ENCODE measurements at places on chromosomes 1 and 21. TPM values are rescaled to one million over a fixed set of nuclear protein-coding genes. Genes with fewer than 3 reads are reported as not detected.

DNA sequence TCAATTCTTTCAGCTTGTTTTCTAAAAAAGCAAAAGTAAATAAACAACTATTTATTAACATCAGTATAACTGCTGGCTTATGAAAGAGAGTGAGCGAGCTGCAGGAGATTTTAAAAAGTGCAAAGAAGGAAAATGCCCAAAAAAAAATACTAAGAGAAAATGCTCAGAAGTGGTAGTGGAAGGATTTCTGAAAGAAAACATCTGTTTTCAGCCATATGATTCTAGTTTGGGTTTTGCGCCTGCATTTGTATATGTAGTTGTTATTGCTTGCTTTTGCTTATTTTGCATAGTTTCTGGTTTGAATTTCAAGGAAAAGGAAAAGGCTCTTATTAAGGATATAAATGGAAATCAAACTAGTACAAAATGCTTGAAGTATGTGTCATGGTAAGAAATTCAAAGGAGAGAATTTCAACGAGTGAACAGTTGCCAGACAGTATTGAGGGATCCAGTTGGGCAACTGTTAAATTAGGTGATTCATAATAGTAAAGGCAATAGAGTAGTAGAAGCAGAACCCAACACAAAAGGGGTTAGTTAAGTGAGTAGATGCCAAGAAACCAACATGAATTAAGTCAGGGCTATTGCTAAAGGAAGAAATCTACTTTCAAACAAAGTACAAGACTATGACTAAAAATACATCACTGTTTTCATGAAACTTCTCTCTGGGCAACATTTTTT, 1.2 kb downstream of the GBP5 start:
- no peak for DNase-seq

DNA sequence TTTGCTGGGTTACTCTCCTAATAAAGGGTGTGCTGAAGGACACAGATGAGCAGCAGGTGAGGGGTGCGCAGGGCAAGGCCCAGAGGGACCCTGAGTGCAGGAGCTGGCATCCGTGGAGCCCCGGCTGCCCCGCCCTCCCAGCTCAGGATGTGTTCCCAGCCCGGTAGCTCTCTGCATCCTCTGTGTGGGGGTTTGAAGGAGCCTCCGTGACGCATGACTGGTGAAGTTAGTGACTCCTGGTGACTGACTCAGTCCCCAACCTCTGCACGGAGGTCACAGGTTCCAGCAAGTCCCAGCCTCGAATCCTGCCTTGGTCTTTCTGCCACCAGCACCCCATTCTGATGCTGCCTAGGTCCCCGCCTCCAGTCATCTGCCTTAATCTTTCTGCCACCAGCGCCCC, 21.6 kb upstream of the TSPEAR start:
- no peak for DNase-seq

The AMY1C gene
- total RNA-seq: not detected

The FCRL6 gene
- total RNA-seq: not detected

The KCNN3 gene
- 3.6 TPM for total RNA-seq

DNA sequence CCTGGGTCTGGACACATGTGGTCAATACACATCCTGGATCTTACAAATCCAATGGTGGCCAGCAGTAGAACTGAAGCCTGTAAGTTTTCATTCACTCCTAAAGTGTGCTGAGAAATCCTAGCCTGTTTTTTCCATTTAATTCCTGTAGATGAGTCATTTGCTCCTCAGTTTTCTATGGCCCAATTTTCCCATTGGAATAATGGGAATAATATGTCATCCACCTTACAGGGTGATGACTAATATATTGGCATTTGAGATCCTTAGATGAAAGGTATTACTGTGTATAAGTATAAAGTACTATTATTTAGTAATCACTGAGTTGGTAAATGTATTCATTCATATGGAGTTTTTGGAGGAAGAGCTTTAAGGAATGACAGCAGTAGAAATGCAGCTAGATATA, 89.7 kb upstream of the ADAR start:
- no peak for DNase-seq

DNA sequence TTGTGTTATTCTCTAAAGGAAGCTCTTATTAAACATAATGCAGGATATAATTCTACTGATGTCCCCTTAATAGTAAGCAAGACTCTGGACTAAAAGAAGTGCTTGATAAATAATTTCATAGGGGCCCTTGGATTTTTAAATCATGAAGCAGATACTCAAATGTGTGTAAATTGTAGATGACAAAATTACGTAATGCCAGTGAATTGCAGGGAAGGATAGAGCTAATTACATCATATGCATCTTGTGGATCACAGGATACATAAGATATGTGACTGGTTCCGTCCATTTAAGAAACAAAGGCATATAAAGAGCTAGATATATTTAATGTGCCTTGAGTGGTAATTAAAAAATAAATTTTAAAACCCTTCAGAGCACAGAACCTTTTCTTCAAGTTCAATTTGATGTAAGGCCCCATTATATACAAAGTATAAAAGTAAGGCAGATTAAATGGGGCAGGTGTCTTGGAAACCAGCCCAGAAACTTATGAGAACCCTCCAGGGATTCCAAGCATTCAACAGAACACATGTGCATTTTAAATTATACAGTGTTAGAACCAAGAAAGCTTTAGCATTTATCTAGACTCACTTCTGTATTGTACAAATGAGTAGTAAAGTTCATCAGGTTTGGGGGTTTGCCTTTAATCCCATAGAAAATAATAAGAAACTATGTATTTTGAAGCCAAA, 190.4 kb downstream of the NCAM2 start:
- DNase-seq: no peak

DNA sequence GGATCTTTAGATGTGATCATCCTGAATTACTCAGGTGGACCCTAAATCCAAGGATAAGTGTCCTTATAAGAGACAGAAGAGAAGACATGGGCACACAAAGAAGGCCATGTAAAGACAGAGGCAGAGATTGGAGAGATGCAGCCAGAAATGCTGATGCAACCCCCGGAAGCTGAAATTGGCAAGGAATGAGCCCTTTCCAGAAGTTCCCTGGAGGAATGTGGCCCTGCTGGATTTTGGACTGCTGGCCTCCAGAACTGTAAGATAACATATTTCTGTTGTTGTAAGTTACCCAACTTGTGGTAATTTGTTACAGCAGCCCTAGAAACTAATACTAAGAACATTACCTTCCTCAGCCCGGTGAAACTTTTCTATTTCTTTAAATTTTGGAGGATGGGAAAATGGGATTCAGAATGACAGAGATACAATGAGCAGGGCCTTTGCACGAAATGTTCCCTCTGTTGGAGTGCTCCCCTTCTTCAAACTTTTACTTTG, 11.2 kb upstream of the PLPP3 start:
- no peak for DNase-seq

The APOBEC4 gene
- not detected for total RNA-seq

DNA sequence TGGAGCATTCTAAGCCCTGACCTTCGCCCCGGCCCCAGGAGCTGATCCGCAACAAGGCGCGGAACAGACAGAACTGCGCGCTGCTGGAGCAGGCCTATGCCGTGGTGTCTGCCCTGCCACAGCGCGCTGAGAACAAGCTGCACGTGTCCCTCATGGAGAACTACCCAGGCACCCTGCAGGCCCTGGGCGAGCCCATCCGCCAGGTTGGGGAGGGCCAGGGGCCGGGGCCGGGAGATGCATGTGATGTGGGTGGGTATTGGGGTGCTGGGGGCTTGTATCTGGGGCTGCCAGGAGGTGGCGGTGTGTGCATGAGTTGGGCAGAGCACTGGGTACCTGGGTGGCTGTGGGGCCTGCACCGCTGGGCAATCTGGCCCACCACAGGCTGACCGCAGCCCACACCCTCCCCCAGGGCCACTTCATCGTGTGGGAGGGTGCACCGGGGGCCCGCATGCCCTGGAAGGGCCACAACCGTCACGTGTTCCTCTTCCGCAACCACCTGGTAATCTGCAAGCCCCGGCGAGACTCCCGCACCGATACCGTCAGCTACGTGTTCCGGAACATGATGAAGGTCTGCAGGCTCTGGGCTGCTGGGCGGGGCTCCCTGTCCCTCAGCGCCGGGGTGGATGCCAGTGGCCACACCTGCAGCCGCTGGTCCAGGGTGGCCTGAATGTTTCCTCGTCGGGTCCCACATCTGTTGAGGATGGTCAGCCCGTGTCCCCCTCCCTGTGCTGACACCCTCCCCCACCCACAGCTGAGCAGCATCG, 65.8 kb downstream of the TRIM11 start:
- DNase-seq: no peak

DNA sequence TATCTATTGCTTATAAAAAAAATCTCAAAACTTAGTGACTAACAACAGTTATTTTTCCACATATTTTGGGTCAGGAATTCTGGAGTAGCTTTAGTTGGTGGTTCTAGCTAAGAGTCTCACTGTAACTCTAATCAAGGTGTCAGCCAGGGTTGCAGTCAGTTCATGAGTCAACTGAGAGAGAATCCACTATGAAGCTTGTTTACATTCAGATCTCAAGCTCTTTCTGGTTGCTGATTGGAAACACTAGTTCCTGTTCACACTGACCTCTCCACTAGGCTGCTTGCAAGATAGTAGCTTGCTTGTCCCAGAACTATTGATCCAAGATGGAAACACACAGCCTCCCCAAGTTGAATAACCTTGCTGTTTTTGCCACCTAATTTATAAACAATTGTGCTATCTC, 1192.1 kb upstream of the B3GALT2 start:
- no peak for DNase-seq

- no peak for DNase-seq
Observed at GRCh38 chr1:37824001-37824400, 16.0 kb upstream of the YRDC start.

The FAM131C gene
- 1.7 TPM for total RNA-seq

DNA sequence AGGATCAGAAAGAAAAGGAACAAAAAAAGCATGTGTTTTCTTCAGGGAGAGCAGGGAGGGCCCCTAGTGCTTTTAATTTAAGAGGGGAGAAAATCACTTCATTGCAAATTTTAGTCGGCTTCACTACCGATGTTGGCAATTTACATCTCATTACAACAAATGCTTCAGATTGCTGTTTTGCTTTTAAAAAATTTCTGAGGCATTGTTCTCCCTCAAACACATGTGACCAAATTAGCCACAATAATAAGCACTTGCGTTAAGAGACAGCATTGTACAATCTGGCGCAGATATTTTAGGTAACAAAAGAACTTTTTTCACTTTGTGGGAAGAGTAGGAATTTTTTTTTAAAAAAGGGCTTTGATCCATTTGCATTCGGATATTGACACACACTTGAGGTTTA, 29.8 kb downstream of the BEND5 start:
- DNase-seq: no peak

GRCh38 chr1:55402142-55402541, 187.0 kb upstream of the USP24 start:
- no peak for DNase-seq

- no peak for DNase-seq
Observed at GRCh38 chr1:79695138-79695537, 688.6 kb upstream of the ADGRL4 start.

GRCh38 chr1:202144402-202145067, at the start of gene ARL8A:
ARL8A (minus strand) TSS chr1:202144737; CDS start chr1:202144572, 165 bp downstream.
- DNase-seq: peak; percentile 39

GRCh38 chr21:17270229-17270628, 242.6 kb upstream of the CXADR start:
- no peak for DNase-seq

GRCh38 chr1:87718241-87718950, 389.7 kb downstream of the LMO4 start:
- no peak for DNase-seq

DNA sequence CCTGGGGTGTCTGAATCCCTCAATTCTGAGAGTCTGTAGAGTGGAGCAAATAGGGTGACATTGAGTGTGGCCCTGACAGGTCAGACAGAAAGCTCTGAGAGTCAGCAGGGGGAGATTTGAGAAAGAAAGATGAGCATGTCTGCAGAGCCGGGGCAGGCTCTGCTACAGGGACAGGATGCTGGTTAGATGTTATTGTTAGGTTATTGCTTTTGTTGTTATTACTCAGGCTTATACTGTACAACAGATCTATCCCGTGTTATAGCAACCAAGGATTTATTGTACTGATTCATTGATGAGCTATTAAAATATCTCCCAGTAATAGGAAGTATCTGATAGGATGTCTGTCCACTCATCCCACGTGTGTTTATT, 59.5 kb downstream of the NFASC start:
- DNase-seq: no peak

The PTPRF gene
- total RNA-seq: 37.6 TPM

DNA sequence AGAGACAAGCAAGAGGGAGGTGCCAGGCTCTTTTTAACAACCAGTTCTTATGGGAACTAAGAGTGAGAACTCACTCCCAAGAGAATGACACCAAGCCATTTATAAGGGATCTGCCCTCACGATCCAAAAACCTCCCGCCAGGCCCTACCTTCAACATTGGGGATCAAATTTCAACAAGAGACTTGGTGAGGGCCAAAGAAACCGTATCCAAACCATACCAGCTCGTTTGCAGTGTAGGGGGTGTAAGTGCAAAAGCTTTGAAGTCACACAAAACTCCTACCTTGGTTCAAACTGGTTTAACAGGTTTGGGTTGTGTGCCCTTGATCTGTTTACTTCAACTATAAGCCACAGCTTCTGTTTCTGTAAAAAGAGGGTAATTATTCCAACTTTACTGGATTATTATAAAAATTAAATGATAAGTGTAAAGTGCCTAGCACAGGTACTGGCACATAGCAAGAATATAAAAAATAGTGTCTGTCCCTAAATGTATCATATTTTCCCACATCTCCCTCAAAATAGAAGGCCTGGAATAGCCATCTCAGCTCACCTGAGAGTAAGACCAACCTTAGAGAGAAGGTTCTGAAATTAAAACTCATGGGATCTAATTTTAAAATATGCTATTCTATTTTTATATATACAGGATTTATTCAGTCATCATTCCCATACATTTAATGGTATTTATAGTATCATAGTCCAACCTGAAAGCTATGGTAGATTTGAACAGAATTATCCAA, 7.0 kb upstream of the USP25 start:
- DNase-seq: no peak

- DNase-seq: no peak
Observed at GRCh38 chr1:98939471-98939870, 65.2 kb downstream of the PLPPR5 start.

GRCh38 chr1:203702130-203702577, 62.8 kb upstream of the LAX1 start:
- DNase-seq: peak; percentile 39

DNA sequence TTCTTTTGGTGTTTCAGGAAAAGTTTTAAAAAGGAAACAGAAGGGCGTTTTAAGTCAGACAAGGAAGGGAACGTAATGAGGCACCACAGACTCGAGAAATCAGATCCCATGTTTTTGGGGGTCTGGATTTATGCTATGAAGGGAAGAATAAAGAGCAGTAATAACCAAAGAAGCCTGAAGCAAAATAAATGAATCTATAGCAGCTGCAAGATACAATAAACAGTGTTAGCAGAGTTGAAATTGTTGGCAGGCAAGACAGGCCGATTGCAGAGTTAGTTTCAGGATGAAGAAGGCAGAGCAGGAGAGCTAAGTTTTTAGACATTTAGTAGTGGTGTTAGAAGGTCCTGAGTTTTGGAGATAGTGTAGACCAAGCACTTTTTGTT, 425 bp downstream of the DDR2 start:
- DNase-seq: no peak

The ARMH1 gene
- 2.8 TPM for total RNA-seq

- DNase-seq: no peak
Observed at GRCh38 chr1:154945160-154945961, 8.8 kb upstream of the PMVK start.

The VWA5B1 gene
- 0.16 TPM for total RNA-seq

- no peak for DNase-seq
Observed at GRCh38 chr1:171910786-171911185, 69.5 kb downstream of the DNM3 start.

The RORC gene
- total RNA-seq: 0.16 TPM

The CDA gene
- total RNA-seq: not detected
